Endothelial cell of umbilical vein (primary cell): ENCODE measurements at places on chromosomes 6 and 20. TPM values are rescaled to one million over a fixed set of nuclear protein-coding genes. Genes with fewer than 3 reads are reported as not detected.

The UNC5CL gene
- total RNA-seq, result 0.20 and 0.32 TPM in 2 replicates

GRCh38 chr6:33299237-33299944, 649 bp upstream of the RGL2 start:
- peak; percentile 88 for DNase-seq

GRCh38 chr6:131063764-131064272, 773 bp upstream of the EPB41L2 start:
- DNase-seq, result no peak

The SYNDIG1 gene
- not detected in 2 replicates for total RNA-seq

The HSPA1L gene
- total RNA-seq, result 0.74 and 0.77 TPM in 2 replicates

The BEND6 gene
- 0.35 and 0.66 TPM in 2 replicates for total RNA-seq

DNA sequence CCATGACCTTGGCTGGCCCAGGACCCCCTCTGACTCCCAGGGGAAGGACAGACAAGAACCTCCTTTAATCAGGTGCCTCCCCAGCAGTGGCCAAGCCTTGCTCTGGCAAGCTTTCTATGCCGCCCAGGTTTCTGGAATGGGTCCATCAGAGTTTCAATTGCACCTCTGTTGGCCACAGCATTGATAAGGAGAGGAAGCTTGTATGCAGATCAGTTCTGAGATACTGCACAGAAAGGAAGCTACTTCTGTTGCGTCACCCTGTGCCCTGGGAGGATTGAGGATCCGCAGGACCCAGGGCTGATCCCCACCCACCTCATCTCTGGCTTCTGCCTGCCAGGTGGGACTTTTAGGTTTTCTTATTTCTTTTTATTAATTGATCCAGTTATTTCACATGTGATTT, 167.2 kb downstream of the TFAP2C start:
- no peak for DNase-seq

DNA sequence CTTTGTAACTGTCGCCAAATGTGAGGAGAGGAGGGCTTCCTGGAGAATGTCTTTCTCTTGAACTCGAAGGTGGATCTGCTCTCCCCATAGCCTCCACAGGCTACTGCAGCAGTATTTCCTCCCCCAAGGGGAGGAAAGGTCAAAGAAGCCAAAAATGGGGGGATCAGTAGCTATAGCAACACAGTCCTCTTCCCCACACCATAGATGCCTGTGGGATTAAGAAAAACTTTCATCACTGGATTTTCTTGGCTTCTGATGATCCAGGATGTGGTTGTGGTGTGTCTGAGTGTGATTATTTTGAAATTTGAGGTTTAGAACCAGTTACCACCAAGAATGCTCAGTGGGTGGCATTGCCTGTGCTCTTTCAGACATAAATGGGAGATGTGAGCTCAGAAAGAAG, 140.1 kb upstream of the SPACA1 start:
- no peak for DNase-seq

The MCCD1 gene
- not detected in 2 replicates for total RNA-seq

DNA sequence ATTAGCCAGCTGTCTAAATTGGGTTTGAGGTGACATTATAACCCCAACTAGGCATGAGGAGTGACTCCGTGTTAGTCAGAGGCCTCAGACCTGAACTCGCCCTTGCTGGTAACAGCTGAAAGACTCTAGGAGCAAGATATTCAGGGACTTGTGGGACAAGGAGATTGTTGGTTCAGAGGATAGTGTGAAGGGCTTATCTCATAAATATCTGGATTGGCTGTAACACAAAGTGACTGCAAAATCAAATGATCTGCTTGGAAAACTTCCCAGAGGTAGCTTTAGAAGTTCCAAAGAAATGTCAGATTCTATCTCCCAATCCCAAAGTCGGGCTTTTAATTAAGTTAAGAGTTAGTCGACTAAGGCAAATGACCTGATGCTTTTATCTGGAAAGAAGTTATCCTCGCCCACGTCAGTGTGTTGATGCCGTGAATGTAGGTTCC, 72.4 kb downstream of the TULP4 start:
- DNase-seq, result no peak

- DNase-seq, result peak; percentile 26
These were observed 8.9 kb downstream of the BPIFB1 start for GRCh38 chr20:33291830-33292355.

DNA sequence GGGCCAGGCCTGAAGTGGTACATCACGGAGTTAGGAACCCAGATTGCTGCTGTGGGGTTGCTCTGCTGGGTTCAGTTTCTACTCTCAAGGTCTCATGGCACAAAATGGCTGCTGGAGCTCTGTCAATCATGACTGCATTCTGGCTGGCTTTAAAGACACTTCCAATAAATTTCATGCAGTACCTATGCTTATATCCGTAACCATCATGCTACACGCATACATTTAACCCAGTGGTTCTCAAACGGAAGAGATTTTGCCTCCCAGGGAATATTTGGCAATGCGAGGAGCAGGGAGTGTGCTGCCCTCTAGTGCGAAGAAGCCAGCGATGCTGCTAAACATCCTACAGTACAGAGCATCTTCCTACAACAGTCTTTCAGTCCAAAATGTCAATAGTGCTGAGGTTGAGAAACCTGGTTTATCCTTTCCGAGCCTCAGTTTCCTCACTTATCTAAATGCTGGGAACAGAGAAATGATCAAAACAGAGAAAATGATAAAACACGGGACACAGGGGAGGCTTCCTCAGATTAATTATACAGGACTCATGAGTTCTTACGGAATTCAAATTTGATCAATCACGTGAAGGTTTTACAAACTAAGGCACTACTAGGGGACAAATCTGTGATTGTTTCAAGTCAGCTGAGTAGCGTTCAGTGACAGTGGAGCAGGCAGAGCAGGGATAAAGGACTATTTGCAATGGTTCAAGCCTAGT, 9.6 kb upstream of the SLC2A10 start:
- peak; percentile 30 for DNase-seq

DNA sequence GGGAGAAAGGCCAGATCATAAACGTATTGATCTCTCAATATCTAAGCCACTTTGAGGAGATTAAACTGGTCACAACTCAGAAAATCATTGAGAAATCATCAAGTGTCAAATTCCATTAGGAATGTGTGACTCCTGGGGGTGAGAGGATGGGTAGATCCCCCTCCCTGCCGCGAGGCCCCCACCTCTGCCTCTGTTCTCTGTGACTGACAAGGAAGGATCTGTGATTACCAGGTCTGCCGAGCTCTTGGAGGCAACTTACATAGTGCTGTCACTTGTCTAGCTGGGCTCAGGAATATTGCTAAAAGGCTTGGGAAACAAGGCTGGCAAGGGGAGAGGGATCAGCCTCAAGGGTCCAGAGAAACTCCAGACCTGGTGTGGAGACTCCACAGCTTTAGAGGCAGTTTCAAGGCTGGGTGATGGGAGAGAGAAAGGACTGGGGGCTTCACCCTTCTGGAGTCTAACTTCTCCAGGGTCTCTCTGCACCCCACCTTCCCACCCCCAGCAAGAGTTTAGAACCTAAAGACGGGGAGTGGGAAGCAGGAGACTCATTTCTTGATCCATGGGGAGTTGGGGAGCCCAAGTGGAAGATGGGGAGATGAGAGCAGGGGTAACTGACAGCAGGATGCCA, 11.6 kb upstream of the ARMC12 start:
- DNase-seq, result no peak

DNA sequence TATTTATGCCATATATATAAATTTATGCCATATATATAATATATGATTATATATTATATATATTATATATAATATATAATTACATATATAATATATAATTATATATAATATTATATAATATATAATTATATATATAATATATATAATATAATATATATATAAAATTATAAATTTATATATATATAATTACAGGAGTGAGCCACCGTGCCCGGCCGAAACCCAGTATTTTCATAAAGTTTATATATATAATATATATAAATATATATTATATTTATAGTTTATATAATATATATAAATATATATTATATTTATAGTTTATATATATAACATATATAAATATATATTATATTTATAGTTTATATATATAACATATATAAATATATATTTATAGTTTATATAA, 31.6 kb downstream of the NKX2-4 start:
- no peak for DNase-seq

The STMND1 gene
- not detected in 2 replicates for total RNA-seq

GRCh38 chr20:2918096-2919049, 45.1 kb downstream of the PTPRA start:
- no peak for DNase-seq

The DPPA5 gene
- total RNA-seq, result not detected in 2 replicates

DNA sequence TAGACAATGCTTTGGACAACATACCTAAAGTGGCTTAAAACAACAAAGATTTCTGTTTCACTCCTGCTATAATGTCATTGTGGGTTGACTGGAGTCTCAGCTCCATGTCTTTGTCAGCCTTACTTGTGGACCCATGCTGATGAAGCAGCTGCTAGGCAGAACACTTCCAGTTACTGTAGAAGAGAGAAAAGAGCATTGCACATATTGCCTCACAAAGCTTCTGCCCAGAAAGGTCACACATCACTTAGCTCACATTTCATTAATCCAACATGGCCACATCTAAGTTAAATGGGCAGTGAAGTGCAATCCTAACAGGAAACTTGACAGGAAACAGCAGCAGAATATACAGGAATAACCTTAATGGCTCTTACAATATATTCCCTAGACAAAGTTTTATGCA, 480.5 kb upstream of the HTR1E start:
- DNase-seq, result no peak

GRCh38 chr6:56002336-56002735, 126.9 kb upstream of the BMP5 start:
- DNase-seq, result no peak

GRCh38 chr6:110529907-110530306, 53.5 kb upstream of the SLC22A16 start:
- DNase-seq, result no peak

The C20orf204 gene
- 5.8 and 6.0 TPM in 2 replicates for total RNA-seq

- DNase-seq, result no peak
These were observed 44.4 kb downstream of the DSTN start for GRCh38 chr20:17614176-17614811.

The HLA-DPB1 gene
- 2.3 and 19.1 TPM in 2 replicates for total RNA-seq

DNA sequence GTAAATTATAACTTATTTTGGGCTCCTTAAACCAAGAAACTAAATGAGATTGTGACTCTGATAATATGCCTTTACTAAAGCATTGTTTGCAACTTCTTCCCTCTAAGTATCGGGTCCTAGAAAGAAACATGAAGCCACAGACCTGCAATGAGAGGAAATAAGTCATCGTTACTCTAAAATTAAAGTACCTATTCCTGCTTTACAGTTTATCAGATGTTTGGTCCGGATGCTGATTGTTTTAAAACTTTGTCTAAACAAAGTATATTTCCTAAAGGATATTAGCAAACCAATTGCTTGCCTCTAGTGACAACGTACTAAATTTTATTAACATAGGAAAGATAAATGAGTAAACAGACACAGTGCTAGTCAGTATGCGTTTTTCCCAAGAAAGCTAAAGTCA, 216.8 kb downstream of the GJA1 start:
- DNase-seq, result peak; percentile 90

DNA sequence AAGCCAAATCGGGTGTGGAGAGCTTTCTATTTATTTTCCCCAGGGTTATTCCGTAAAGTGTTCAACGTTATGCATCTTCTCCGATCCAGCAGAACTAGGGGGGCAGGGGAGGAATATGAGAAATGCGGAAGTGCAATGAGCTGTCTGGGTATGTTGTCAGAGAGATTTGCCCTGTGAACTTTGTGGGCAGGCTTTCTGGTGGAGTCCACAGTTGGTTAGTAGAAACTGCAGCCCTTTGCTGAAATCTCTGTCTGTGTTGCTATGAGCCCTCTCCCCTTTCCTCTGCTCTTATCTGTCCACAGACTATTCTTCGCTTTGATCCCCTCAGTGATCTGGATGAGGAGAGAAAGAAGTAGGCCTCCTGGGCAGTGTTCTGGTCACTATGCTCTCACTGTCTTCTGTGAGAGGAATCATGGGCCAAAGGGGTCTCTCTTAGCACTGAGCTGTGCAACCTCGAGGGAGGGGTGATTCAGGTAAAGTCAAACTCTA, 158.9 kb upstream of the FUT9 start:
- DNase-seq, result no peak

- DNase-seq, result no peak
These were observed 325.0 kb downstream of the PREX1 start for GRCh38 chr20:48502758-48503157.

The GPR63 gene
- total RNA-seq, result 0.09 and 0.13 TPM in 2 replicates

DNA sequence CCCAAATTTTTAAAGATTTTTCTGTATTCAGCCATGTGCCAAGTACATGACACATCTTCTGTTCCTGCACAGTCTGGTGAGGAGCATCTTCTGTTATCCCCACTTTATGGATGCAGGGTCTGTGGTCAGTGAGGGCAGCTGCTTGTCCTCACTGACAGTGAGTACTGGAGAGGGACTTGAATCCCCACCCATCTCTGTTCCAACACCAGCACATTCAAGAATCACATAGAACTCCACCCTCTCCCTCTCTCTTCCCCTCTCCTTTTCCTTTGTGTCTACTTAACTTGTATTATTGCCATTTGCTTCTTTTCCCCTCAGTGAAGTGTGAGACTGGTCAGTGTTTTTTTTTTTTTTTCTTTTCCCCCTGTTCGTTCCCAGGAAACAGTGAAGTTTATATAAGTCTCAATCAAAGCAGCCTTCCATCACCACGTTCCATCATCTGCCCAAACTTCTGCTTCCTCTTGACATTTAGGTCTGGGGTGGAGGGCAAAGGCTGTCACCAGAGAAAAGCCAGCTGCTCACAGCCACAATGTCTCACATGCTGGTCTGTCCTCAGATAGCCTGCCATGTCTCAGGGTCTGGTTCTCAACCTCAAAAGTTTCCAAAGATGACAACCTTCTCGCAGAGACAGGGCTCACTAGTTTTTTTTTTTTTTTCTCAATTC, 110.0 kb upstream of the SSTR4 start:
- no peak for DNase-seq

- DNase-seq, result peak; percentile 60
These were observed 427.1 kb upstream of the NOX3 start for GRCh38 chr6:155882527-155883333.

DNA sequence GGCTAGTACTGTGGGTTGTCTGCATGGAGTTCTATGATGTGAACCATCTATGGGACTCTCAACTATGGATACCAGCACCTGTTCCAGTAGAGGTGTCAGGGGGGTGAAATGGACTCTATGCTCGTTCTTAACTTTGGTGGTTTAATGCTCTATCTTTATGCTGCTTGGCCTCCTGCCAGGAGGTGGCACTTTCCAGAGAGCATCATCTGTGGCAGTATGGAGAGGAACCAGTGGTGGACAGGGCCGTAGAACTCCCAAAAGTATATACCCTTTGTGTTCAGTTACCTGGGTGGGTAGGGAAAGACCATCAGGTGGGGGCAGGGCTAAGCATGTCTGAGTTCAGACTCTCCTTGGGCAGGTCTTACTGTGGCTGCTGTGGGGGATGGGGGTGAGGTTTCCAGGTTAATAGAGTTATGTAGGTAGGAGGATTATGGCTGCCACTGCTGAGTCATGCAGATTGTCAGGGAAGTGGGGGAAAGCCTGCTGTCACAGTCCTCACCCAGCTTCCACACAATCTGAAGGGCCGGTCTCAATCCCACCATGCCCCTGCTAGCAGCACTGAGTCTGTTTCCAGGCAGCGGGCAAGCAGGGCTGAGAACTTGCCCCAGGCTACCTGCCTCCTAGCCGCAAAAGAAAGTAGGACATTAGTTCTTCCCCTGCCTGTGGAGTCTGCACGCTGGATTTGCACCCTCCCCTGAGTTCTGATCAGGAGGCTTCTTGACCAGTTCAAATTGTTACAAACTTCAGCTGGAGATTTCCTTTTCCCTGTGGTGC, 284.0 kb downstream of the KCNQ5 start:
- no peak for DNase-seq

- no peak for DNase-seq
These were observed 617.6 kb downstream of the COL12A1 start for GRCh38 chr6:74588094-74588832.
